Activated CD4-positive, alpha-beta T cell treated with anti-CD3 and anti-CD28 coated beads, Interleukin-2, amount 50 U/mL, for 1 hour (primary cell): ENCODE measurements at places on chromosomes 4 and X.
A peak's percentile ranks its signal among the peaks of the same experiment; 100 is the strongest.

- DNase-seq, result no peak
Measured at GRCh38 chrX:112078606-112079005, 4.0 kb downstream of the TRPC5 start.

- DNase-seq, result peak; percentile 49
Measured at GRCh38 chrX:153474718-153475117, 4.3 kb upstream of the HAUS7 start.

- no peak for DNase-seq
Measured at GRCh38 chrX:70001269-70001668, 48.5 kb downstream of the AWAT2 start.

GRCh38 chr4:169620880-169621248, 486 bp downstream of the CLCN3 start:
- peak; percentile 16 for DNase-seq
